Activated CD8-positive, alpha-beta memory T cell treated with anti-CD3 and anti-CD28 coated beads for 48 hours (primary cell): ENCODE measurements at places on chromosomes 1 and 21.

- no peak for DNase-seq
Observed at GRCh38 chr21:31347435-31348032, 3.5 kb upstream of the TIAM1 start.

- DNase-seq = no peak
Observed at GRCh38 chr1:110065841-110066240, 4.6 kb downstream of the ALX3 start.

DNA sequence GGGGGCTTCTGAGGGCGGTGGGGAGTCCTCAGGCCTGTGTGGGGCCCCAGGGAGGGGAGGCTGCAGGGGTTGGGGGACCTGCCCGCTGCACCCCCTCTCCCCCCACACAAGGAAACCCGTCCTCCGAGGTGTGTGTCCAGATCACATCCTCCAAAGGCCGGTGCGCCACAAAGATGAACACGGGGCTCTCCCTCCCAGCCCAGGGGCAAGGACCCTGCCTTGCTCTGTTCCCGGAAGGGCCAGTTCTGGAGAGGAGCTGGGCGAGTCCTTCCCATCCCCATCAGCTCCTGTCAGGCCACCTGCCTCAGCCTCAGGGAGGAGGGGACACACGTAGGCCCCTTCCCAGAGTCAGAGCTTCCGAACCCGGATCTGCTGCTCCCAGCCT lies 2.5 kb upstream of the TTLL10 start:
- no peak for DNase-seq

GRCh38 chr1:2610036-2610959 lies 22.5 kb downstream of the MMEL1 start:
- no peak for DNase-seq
